Small intestine (tissue), 16 donors: ENCODE measurements at places on chromosomes 3 and 15.

DNA sequence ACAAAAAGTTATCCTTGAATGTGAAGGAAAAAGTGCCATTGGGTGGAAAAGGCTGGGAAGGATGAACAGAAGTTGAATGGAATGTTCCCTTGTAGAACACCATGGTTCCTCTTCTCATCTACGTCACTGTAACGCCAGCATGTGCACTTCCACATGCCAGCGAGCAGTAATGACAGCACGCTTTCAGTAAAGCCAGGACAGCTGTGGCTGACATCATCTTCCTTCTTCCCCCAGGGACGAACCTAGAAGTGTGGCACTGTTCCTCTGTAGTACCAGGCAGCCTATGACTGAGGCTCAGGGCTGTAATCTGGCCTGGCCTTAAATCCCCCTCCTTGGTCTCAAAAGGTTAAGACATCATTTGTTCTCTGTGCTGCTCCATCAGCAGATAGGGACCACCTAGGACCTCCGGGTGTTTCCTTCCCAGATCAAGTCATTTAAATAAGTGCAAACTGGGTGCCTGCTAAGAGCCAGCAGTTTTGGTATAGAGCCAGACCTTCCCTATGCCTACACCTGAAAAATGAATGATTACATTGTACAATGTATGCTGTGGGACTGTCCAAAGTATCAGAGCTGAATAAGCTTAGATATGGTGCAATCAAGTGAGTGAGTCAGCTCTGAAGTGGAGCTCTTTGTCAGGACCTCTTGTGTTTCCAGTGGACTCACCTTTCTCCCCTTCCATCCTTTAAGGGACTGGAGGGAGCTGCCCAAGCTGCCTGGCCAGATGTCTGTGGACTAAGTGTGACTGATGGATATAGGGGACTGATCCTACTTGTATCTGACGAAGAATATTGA lies 5.6 kb upstream of the SRPRB start:
- peak; percentile 72 for DNase-seq

DNA sequence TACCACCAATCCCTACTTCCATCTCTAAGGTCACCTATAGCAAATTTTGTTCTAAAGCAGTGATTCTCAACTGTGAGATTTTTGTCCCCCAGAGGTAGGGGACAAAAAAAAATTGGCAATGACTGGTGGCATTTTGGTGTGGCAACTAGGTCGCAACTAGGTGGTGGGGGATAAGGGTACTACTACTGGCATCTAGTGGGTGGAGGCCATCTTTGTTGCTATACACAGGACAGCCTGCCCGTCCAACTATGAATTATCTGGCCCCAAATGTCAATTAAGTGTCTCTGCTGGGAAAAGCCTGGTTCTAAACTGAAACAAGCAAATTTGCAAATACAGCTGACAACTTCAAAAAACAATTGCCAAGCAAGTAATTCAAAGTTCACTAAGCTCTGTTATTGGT lies 1.4 kb downstream of the MTMR10 start:
- no peak for DNase-seq

DNA sequence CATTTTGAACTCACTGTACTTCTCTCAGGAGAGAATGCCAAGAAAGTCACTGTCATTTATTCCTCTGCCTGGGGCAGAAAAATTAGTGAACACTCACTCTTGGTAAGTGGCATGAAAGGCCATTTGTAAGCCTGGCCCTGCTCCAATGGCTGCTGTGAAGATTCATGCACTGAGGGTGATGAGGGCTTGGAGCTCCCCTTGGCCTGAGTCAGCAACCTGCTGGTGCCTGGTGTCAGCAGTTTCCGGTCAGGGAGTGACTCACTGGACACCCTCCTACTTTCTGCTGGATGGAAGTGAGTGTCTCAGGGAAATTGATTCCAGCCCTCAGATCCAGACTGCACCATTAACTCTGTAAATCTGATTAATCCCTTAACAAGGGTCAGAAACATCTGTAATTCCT lies 37.6 kb downstream of the TRA2B start:
- DNase-seq, result peak; percentile 70

GRCh38 chr15:77695548-77695947 lies 62.8 kb upstream of the LINGO1 start:
- DNase-seq, result no peak

GRCh38 chr3:99639579-99639978 lies 1.2 kb downstream of the COL8A1 start:
- no peak for DNase-seq

- DNase-seq, result no peak
Measured at GRCh38 chr3:108036984-108037741, 53.7 kb downstream of the CD47 start.

GRCh38 chr15:57152666-57153539 lies 223.4 kb upstream of the CGNL1 start:
- no peak for DNase-seq
